Sigmoid colon (tissue), 7 donors: ENCODE measurements at places on chromosomes 11 and 22. TPM values are rescaled to one million over a fixed set of nuclear protein-coding genes. Genes with fewer than 3 reads are reported as not detected.

- no peak for DNase-seq
- no peak overlapping the region for H3K4me3 ChIP-seq
- H3K4me1 ChIP-seq: no peaks in the 10 kb centered on the region
- H3K27me3 ChIP-seq: no peaks in the 10 kb centered on the region
- H3K36me3 ChIP-seq: no peaks in the 10 kb centered on the region
- no peak overlapping the region for H3K27ac ChIP-seq
These were observed 5.8 kb upstream of the PAMR1 start for GRCh38 chr11:35531246-35531645.

GRCh38 chr22:32531228-32531627 lies 56.6 kb downstream of the FBXO7 start:
- H3K4me1 ChIP-seq: peaks cover 32% of the 10 kb centered on the region
- H3K27ac ChIP-seq: peak overlapping the region; percentile 46
- peak; percentile 68 for DNase-seq
- no peaks in the 10 kb centered on the region for H3K36me3 ChIP-seq
- H3K27me3 ChIP-seq: no peaks in the 10 kb centered on the region

DNA sequence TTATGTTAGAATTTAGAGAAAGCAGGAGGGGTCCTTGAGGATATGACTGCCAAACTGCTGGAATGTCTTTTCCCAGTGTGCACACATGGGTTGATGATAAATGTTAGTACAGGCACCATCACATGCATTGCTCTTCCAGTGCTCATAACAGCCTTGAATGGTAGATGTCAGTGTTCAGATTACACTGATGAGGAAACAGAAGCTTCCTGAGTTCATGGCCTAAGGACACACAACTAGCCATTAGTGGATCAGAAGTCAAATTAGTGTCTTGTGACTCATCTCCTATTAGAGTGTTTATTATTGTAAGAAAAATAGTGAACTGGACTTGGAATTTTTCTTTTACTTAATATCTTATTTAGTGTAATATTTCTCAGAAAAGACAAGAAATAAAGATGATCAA lies 241.5 kb downstream of the DDX10 start:
- no peaks in the 10 kb centered on the region for H3K36me3 ChIP-seq
- H3K4me3 ChIP-seq: no peak overlapping the region
- no peaks in the 10 kb centered on the region for H3K27me3 ChIP-seq
- H3K4me1 ChIP-seq: peaks cover 8% of the 10 kb centered on the region
- no peak overlapping the region for H3K27ac ChIP-seq

DNA sequence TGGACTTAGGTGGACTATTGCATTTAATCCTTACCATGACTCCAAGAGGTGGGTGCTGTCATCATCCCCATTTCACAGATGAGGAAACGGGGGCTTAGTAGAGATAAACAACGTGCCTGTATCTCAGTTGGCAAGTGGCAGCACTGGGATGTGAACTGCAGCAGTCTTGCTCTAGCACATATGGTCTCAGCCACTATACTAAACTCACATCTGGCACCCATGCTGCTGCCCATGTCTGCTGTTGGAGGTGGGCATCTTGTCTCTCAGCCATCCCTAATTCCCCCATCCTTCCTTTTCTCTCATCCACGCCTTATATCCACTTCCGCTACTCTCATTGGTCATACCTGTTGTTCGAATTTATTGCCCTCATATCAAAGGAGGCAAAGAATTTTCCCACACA lies 3.8 kb downstream of the PRG3 start:
- H3K27me3 ChIP-seq: no peaks in the 10 kb centered on the region
- no peak overlapping the region for H3K27ac ChIP-seq
- no peaks in the 10 kb centered on the region for H3K4me1 ChIP-seq
- no peaks in the 10 kb centered on the region for H3K36me3 ChIP-seq
- no peak for DNase-seq

DNA sequence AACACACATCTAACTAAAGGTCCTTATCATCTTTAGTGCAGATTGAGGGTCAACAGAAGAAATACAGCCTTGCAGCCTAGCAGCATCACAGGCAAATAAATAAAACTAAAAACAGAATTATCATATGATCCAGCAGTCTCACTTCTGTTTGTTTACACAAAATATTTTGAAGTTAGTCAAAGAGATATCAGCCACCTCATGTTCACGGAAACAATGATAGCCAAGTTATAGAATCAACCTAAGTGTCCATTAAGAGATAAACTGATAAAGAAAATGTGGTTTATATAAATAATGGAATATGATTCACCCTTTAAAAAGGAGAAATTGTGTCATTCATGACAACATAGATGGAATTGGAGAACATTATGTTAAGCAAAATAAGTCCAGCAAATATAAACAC lies 738.1 kb upstream of the CCDC90B start:
- no peaks in the 10 kb centered on the region for H3K4me1 ChIP-seq
- no peaks in the 10 kb centered on the region for H3K27me3 ChIP-seq
- H3K36me3 ChIP-seq: no peaks in the 10 kb centered on the region
- no peak overlapping the region for H3K4me3 ChIP-seq

DNA sequence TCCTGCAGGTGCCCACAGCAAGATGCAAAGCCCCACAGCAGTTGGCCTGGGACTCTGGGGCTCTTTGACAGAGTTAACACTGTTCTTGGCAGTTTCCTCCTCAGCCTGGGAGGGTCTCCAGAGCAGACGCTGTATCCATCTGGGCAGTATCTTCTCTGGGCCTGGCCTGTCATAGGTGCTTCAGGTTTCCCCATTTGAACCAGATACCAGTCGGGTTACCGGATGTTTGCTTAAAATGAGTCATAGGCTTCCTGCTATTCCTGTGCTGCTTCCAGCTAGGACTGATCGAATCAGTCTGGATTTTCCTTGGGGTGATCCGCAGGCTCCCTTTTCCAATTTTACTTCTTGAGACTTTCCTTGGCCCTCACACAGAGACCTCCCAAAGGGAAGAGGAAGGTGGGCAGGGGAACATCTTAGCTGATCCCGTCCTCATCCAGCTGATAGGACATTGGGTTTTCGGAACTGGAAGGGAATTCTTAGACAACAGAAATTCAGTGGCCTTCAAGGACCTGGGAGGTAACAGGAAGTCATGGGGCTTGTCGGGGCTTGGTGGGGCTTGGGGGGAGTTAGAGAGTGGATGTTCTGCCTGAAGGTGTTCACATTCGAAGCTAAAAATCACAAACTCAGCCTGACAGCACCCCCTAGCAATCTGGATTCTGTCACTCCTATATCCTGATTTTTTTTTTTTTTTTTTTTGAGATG lies 2.4 kb upstream of the RANGAP1 start:
- no peak overlapping the region for H3K4me3 ChIP-seq
- peaks cover 14% of the 10 kb centered on the region for H3K36me3 ChIP-seq
- peaks cover 18% of the 10 kb centered on the region for H3K4me1 ChIP-seq
- peak overlapping the region; percentile 62 for H3K27ac ChIP-seq
- H3K27me3 ChIP-seq: no peaks in the 10 kb centered on the region
- DNase-seq: peak; percentile 69

- H3K4me3 ChIP-seq: no peak overlapping the region
- peak overlapping the region; percentile 2 for H3K27ac ChIP-seq
- H3K36me3 ChIP-seq: no peaks in the 10 kb centered on the region
- H3K27me3 ChIP-seq: no peaks in the 10 kb centered on the region
- H3K4me1 ChIP-seq: peaks cover 23% of the 10 kb centered on the region
These were observed 157.9 kb downstream of the NCAM1 start for GRCh38 chr11:113119074-113119473.

GRCh38 chr11:17514476-17514875 lies 29.7 kb downstream of the USH1C start:
- H3K27me3 ChIP-seq: no peaks in the 10 kb centered on the region
- H3K4me1 ChIP-seq: peaks cover 7% of the 10 kb centered on the region
- H3K36me3 ChIP-seq: no peaks in the 10 kb centered on the region

DNA sequence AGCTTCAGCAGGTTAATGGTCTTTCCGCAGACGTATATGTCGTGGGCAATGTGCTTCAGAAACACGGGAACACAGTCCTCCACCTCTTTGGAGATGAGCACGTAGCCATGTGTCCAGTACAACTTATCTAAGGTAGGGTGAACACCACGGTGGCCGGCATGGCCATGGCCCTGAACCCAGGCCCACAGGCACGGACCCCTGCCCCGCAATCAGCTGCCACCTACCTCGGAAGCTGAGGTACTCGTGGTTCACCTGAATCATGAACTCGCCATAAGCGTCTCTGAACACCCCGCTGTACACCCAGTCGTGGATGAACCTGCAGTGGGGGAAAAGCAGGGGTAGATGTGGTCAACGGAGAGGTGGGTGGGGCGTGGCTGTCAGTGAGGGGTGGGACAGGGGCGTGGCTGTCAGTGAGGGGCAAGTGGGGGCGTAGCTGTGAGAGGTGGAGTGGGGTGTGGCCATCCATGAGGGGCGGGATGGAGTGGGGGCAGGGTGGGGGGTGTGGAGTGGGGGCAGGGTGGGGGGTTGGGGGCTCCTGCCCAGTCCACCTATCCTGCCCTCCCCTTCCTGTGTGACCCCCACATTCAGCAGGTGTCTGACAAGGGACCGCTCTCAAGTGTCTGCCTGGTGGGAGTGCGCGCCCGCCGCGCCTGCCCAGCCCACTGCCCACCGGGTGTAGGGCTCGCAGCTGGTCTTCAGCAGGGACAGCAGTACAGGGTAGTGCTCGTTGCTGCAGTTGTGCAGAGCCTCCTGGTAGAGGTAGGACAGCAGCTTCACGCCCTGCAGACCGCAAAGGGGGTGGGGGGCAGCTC lies 18.6 kb downstream of the TUBGCP6 start:
- peaks cover 83% of the 10 kb centered on the region for H3K36me3 ChIP-seq
- H3K4me1 ChIP-seq: no peaks in the 10 kb centered on the region
- H3K27me3 ChIP-seq: no peaks in the 10 kb centered on the region
- peak; percentile 57 for DNase-seq
- H3K27ac ChIP-seq: no peak overlapping the region

GRCh38 chr11:104705490-104706190 lies 192.6 kb downstream of the CASP12 start:
- DNase-seq: no peak
- no peak overlapping the region for H3K4me3 ChIP-seq
- peak overlapping the region; percentile 11 for H3K27ac ChIP-seq
- H3K27me3 ChIP-seq: no peaks in the 10 kb centered on the region

The KRTAP5-1 gene
- polyA plus RNA-seq: not detected

The MYO7A gene
- polyA plus RNA-seq: 1.8 TPM

The MPEG1 gene
- polyA plus RNA-seq: 63.8 TPM
